Hematopoietic multipotent progenitor cell treated with erythropoietin and hydrocortisone succinate and interleukin-3 and kit ligand, for 8 days (in vitro differentiated cells): ENCODE measurements at places on chromosomes 7 and 10.

DNA sequence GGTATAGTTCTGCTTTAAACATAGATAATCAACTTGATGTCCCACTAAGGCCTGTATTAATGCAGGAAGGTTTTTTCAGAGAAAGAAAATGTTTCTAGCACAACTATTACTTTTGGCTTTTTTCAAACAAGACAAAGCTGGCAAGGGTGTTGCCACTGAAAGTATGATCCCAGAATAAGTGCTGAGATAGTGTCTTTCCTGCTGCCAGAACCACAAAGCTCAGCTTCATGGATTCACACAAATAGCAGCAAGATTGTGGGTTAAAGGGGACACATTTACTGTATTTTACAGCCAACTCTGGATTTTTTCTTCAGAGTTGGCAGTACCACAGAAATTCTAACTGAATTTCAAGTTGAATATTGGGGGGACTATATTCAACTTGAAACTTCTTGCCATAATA lies 4.3 kb downstream of the NCOA4 start:
- DNase-seq = no peak

DNA sequence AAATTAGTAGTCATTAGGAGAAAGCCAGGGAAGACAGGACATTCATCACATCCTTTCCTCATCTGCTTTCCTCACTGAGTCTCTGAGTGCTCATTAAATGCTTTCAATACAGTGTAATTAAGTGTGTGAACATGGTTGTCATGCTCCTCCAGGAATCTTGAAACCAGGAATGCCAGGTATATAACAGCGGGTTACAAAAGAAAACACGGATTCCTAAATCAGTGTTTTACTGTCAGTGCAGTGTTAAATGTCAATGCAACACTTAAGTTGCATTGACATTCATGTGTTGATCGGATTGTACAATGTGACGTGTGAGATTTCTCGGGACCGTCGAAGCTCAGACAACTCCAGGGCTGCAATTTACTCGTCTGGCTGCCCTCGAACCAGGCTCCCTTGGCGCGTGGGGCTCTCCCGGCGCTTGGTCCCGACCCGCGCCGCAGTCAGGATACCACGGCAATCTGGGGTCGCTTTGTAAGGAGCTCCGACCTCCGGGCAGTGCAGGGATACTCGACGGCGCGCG lies 455 bp upstream of the SPAG6 start:
- DNase-seq = no peak

- no peak for DNase-seq
Measured at GRCh38 chr7:45591101-45591906, 17.1 kb downstream of the ADCY1 start.

DNA sequence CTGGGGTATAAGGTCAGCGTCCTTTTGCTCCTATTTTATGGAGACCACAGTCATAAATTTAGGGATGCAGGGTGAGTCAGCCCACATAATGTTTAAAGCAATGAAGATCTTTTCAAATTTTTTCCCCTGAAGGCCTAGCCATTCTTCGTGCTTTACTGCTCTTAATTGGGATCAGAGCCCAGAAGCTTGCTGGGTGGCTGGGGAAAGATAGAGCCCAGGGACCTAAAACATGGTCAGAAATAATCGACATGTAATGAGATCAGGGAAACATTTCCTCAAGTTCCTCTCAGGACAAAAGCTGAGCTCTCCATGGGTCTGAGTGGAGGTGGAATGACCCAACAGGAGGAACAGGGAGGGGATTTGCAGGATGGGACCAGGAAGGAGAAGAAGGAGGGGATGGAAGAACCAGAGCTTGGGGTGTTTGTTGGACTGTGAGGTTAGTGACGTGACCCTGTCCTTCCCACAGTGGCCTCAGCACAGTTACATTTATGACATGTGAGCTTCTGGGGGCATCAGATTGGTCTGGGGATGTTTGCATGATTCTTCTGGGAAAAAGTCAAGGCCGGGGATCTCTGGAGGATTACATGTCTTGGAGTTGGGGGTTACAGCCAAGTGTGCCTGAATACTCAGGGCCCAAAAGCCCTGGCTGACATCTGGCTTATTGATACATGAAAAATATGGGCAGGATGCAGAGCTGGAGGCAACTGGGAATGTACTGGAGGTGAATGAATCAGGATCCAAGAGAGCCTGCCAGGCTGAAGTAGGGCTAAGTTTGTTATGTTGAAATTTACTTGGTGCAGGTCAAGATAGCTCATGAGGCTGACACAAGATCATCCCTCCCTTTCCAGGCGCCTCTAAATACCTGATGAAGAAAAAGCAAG lies 477.9 kb downstream of the RPS24 start:
- no peak for DNase-seq

DNA sequence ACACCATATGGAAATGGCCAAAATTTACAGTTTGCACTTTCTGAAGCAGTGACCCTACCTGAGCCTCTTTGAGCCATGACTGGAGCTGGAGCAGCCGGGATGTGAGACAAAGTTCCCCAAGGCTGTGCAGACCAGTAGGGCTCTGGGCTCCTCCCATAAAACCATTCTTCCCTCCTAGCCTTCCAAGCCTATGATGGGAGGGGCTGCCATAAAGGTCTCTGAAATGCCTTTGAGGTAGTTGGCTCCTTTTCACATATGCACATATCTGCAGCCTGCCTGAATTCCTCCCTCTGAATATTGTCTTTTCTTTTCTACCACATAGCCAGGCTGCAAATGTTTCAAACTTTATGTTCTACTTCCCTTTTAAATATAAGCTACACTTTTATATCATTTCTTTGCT lies 516.6 kb upstream of the POM121L12 start:
- DNase-seq = no peak

GRCh38 chr10:42987121-42987541 lies 89.7 kb upstream of the RET start:
- no peak for DNase-seq
